ENCODE measurements at places on chromosomes 12 and 14.

GRCh38 chr12:50562520-50563433, 58.0 kb downstream of the DIP2B start:
- no peak for DNase-seq

DNA sequence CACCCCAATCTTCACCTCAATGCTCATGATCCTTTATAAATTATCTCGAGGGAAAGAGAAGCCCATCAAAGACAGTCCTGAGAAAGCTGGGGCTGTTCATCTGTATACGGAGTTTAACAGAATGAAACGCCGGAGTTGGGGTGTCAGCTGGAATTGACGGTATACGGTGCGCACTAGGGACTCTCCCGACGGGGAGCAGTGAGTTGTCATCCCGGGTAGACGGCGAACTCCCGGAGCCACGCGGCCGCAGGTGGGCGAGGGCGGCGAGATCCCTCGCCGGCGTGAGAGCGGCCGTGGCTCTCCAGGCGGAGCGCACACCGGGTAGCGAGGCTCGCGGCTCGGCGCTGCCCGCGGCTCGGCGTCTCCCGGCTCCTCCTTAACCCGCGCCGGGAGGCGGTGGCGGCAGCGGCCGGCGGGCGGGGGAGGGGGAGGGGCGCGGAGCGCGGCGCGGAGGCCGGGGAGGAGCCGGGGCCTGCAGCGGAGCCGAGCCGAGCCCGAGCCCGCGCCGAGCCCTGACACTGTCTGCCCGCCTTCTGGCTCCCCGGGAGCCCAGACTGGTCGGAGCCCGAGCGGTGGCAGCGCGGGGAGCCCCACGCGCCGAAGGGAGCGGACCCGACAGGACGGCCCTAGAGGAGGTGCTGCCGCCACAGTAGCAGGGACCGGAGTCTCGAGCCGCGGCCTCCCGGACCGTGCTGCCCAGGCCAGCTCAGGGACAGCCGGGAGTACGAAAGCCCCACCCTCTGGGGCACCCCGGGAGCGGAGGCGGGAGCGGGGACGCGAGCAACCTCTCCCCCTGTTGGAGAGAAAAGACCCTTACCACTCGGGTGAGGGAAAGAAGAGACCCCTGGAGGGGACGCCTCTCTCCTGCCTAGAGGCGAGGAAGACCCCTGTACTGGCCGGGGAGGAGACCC, at the start of gene FOXJ2:
Gene FOXJ2, plus strand, starts transcription at position 475 of the 911 bp plus-strand sequence. CDS start 7,117 bp downstream, outside the sequence.
- DNase-seq = peak; percentile 73

GRCh38 chr14:52233693-52234092, 33.8 kb upstream of the PTGDR start:
- no peak for DNase-seq

DNA sequence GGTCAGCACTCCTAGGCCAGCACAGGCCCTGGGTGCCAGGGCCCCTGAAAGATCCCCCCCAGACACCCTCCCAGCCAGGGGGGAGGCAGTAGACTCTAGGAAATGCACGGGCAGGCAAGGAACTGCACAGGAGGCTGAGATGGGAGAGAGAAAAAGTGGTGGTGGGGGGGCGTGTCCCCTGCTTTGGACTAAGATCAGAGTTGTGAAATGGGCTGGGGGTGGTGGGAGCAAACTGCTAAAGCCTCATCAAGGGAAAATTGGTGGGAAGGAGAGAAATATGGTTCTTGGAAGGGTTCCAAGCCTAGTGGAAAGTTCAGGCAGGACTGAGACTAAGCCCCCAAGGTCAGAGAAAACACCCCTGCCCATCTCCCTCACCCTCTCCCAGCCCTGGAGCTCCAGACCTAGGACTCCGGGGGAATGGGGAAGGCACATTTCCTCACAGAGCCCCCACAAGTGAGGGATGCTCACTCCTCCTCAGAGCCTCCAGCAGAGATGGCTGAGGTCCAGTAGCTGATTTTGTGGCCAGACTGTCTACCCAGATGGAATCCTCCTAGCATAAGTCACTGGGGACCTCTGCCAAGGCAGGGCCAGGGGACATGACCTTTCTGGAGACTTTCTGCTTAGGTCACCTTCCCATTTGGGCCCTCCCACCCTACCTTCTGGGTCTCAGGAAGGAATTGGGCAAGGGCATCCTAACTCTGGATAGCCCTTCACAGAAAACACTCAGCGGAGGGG, 29.8 kb downstream of the FIGNL2 start:
- DNase-seq = no peak

Measured in globus pallidus (tissue), 1 donor.